ENCODE measurements at places on chromosomes 16 and 17.

GRCh38 chr17:78496311-78496710 is 80.9 kb downstream of the DNAH17 start:
- DNase-seq, result no peak

DNA sequence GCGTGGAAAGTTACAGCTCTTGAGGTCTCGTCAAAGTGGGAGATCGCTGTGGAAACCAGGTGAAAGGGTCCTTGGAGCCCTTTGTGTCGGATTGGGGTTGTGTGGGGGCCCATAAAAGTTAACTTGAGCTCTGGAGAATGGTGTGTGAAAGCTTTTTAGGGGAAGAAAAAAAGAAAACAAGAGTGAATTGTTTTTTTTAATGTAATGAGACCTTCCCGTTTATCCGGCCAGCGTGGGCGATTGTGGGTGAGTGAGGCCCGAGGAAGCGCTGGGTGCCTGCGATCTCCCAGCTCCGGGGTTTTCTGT is 150.6 kb downstream of the MSI2 start:
- no peak for DNase-seq

- DNase-seq, result peak; percentile 24
Measured at GRCh38 chr17:49404906-49405305, 9.8 kb downstream of the PHB1 start.

DNA sequence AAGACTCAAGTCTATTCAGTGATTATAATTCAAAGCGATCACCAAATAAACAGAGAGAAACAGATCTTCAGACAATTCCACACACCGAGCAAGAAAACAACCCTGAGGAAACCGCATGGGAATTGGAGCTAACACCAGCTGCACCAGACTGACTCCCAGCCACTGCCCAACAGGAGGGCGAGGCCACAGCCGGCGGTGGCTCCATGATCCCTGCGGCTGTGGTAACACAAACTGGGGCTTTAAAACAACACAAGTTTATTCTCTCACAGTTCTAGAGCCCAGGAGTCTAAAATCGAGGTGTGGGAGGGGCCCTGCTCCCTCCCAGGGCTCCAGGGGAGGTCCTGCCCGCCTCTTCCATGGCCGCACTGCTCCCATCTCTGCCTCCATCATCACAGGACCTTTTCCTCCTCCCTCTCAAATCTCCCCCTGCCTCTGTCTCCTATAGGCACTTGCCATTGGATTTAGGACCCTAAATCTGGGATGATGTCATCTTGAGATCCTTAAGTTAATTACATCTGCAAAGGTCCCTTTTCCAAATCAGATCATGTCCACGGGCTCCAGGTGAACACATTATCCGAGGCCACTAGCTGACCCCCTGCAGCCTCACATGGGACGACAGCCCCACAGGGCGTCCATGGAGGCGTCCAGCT is 9.7 kb upstream of the HEXD start:
- DNase-seq, result no peak

GRCh38 chr17:79623786-79624717 is 13.2 kb upstream of the RBFOX3 start:
- no peak for DNase-seq

- DNase-seq, result no peak
Measured at GRCh38 chr17:73401911-73402310, 90.1 kb upstream of the CDC42EP4 start.

DNA sequence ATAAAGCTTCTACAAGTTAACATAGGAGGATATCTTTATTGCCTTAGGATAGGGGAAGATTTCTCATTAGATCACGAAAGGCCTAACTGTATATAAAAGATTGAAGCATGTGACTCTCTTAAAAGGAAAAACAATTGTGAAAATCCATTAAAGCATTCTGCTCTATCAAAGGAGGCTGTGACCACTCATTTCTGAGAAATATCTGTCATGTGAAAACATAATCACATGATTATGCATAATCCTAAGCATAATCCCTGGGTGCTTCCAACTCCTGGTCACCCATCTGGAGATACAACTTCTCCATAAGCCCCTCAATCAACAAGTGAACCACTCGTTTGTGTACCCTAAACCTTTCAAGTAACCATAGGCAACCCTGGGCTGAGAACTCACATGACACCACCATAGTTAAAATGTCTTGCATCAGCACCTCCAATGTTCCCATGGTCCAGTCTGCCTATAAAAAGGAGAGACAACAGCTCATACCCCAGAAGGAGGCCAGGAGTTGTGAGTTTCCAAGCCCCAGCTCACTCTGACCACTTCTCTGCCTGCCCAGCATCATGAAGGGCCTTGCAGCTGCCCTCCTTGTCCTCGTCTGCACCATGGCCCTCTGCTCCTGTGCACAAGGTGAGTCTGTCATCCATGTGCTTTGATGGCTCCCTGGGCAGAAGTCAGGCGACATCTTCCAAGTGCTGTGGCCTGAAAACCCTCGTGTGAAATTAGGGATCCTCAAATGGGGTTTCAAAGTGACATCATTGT is at the start of gene CCL18:
CCL18 (plus strand) TSS at position 487 of the 756 bp plus-strand sequence; CDS start at position 558, 71 bp downstream.
- DNase-seq, result no peak

- no peak for DNase-seq
Measured at GRCh38 chr16:82594114-82594513, 32.7 kb upstream of the CDH13 start.

GRCh38 chr17:75592348-75593020 is 4.9 kb downstream of the MYO15B start:
- DNase-seq, result no peak

DNA sequence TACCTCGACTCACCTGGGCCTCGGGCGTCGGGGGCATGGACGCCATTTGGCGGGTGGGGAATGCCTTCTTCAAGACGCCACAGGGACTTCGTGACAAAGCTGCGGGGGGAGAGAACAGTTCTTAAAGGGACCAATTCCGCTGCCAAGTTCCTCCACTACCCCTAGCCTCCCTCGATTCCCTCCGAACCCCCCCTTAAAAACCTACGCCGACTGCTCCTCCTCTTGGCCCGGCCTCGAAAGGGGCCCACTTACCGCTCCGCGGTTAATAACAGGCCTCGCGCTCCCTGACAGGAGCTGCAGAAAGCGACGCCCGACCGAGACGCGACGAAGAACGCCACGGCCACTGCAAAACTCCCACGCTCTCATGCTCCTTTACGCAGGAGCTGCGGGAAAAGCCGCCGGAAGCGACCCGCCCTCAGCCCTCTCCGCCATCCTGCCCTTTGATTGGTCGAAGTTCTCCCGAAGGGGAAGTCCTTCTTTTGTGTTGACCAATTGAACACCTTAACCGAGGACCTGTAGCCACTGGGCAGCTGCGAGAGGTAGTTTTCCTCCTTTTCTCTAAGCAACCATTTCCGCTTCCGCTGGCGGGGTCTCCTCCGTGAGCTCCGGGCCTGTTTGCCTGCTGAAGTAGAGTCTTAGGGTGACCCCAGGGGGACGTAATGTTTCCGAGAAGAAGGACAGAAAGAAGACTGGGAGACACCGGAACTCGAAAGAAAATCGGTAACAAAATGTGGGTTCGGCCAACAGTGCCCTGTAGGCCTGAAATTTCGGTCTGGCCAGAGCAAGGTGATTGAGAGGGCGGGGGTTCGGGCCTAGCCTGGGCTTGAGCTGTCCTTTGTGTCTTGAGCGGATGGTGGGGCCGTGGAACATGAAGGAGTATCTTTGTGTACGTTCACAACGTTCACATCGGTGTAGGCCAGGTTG is at the start of the genes NAA60 and ZNF597:
NAA60 (plus strand) TSS at position 573 of the 924 bp plus-strand sequence. CDS start 32,548 bp downstream, outside the sequence.
ZNF597 (minus strand) TSS at position 397 of the 924 bp plus-strand sequence; CDS start at position 46, 351 bp downstream.
- peak; percentile 93 for DNase-seq

DNA sequence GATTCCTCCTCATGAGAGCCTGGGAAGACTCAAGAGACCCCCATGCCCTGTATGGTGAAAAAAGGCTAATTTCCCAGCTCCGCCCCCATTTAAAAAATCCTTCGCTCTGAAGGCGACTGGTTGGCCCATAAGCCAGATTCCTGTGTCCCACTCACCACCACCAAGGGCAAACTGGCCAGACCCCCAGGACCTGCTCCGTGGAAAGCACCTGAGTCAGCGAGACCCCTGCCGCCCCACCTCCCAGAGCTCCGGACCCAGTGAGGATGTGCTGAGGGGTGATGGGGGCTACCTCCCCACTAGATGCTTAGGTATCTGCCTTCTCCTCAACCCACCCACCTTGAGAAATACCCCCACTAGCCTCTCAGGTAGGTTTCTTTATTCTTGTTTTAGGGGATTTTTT is 42.2 kb downstream of the RBFOX3 start:
- no peak for DNase-seq

DNA sequence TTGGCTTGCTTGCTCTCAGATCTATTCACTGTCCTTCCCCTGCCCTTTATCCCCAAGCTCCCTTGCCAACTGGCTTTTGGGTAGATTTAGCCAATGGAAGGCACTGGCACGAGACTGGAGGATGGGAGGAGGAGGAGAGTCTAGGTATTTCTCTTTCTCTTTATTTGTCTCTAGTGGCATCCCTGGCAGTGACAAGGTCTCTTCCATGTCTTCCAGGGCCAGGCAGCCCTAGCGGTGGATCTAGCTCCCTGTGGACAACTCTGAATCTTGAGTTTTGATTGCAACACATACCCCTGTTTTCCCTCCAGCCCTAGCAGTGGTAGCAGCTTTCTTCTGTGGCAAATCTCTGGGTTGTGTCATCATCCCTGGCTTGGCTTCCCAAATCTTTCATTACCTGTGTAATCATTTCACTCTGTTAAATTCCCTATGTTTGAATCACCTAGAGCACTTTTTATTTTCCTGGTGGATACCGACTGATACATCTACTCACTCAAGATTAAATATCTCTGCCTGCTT is 171.1 kb upstream of the IRX6 start:
- DNase-seq, result no peak

DNA sequence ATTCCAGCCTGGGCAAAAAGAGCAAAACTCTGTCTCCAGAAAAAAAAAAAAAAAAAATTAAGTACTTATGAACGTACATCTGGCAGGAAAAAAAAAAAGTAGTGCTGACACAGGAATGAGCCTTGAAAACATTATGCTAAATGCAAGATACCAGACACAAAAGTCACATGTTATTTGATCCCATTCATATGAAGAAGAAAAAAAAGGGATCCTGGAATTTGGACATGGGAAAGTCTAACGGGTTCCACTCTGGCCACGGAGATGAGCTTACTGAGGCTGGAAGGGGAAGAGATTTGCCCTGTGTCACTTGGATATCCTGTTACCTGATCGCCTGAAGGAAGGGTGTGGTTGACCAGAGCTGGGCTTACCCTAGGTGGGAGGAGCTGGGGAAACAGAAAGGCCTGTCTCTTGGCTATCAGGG is 251.9 kb downstream of the PARN start:
- peak; percentile 73 for DNase-seq

DNA sequence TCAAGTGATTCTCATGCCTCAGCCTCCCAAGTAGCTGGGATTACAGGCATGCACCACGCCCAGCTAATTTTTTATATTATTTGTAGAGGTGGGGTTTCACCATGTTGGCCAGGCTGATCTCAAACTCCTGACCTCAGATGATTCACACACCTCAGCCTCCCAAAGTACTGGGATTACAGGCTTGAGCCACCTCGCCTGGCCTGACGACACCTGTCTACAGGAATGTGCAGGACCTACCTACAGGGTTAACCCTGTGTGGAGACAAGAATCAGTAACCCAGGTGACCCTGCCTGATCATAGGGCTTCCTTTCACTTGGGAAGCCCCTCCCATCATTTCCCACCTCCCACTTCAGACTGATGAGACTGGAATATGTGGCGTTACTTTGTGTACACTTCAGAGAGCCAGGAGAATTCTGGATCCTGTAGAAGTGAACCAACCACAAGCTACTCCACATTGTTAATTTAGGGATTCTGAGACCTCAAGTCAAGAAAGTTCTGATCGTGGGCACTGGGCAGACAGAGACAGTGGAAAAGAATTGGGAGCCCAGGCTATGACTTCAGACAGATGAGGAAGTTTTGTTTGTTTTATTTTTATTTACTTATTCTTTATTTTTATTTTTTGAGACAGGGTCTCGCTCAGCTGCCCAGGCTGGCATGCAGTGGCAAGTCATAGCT is 5.7 kb upstream of the MILR1 start:
- no peak for DNase-seq

DNA sequence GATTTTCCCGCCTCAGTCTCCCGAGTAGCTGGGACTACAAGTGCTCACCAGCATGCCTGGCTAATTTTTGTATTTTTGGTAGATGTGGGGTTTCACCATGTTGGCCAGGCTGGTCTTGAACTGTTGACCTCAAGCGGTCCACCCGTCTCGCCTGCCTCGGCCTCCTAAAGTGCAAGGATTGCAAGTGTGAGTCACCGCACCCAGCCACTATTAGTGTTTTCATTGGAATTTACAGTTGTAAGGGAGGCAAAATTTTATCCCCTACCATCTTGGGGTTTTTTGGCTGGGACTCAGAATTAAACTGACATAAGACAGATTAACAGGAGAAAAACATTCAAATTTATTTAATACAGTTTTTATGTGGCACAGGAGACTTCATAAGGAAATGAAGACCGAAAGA is 12.3 kb upstream of the MYCBPAP start:
- peak; percentile 84 for DNase-seq

DNA sequence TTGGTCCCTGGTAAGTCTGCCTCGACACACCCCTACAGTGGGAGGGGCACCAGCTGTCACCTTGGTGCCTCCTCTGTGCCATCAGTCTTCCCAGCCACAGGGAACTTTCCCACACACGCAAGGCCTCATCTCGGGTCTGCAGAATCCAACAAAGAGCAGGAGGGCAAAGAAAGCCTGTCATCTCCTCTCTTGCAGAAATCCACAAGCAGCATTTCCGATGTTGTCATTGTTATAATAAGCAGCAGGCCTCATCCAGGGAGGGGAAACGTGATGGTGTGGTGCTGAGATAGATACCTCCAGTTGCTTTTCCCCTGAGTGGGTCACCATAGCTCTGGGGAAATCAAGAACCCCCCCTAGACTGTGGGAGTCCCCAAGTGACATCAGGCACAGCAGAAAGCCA is 110.4 kb downstream of the CMIP start:
- DNase-seq, result no peak

GRCh38 chr17:67046398-67046797 is 2.0 kb downstream of the CACNG1 start:
- no peak for DNase-seq

DNA sequence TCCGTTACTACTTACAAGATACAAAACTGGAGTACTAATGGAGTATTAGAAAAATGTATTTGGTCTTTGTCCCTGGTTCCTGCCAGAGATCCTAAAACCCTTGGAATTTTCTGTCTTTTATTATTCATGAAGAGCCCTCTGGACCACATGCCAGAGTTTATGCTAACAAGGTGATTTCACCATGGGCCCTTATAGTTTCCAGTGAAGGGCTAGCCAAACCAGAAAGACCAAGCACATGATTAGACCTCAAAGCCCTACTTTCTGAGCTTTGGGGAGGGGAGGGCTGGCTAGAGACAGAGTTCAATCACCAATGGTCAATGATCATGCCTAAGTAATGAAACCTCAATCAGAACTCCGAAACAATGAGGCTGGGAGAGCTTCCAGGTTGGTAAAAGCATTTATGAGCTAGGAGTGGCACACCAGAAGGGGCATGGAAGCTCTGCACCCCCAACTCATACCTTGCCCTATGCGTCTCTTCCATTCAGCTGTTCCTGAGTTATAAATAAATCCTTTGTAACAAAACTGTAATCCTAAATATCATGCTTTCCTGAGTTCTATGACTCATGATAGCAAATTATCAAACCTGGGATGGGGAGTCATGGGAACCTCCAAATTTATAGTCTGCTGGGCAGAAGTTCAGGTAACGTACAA is 10.4 kb downstream of the DCUN1D3 start:
- DNase-seq, result no peak

Measured in EL (cell line).